CD4-positive, alpha-beta T cell treated with Interleukin-17A for 1 hour (primary cell): ENCODE measurements at places on chromosomes 11 and 22.

DNA sequence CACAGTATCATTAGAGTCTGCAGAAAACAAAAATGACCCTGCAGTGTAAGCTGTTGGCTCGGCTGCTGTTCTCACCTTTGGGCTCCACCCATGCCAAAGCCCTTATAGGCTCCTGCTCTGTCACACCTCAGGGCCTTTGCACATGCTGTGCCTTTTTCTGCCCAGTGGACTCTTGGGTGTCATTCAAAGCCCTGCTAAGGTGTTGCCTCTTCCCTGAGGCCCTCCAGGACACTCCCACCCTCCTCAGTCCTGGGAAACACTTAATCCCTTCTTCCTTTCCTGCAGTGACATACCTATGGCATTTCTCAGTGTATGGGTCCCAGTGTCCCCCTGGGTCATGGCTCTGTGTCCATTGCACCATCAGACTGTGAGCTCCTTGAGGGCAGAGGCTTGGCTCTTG lies 29.1 kb upstream of the CACNG2 start:
- DNase-seq = no peak

DNA sequence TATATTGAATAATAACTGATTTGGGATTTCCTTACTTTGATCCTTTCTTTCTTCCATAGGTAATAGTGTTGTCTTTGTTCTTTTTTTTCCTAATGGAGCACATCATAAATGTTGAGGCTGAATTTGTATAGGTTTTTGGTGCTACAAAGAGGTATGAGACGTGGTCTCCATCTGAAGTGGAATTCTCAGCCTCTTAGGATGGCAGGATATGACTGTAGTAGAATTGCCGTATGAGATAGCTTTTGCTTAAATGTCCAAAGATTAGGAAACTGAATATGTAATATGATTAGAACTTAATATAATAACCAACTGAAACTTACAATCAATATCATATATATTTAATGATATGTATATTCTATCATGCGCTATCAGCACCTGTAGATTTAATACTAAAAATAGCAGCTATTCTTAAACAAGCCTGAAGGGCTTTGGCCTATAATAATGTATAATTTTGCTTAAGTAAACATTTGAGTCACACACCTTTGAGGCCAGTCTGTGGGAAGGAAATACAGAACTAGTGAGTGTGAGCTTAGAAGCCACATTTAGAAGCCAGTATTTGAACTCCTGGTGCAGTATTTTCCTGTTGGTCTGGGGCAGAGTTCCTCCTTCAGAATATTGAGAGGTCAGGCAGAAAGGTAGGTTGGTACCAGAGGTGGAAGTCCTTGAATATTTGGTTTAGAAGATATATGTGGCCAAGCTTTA lies 62.6 kb downstream of the SWAP70 start:
- DNase-seq = no peak

- DNase-seq = peak; percentile 96
Measured at GRCh38 chr11:819943-820649, 1.4 kb downstream of the PNPLA2 start.

- DNase-seq = no peak
Measured at GRCh38 chr22:37569009-37569920, 9.0 kb downstream of the CDC42EP1 start.

- no peak for DNase-seq
Measured at GRCh38 chr11:35579557-35580396, 38.5 kb upstream of the FJX1 start.

DNA sequence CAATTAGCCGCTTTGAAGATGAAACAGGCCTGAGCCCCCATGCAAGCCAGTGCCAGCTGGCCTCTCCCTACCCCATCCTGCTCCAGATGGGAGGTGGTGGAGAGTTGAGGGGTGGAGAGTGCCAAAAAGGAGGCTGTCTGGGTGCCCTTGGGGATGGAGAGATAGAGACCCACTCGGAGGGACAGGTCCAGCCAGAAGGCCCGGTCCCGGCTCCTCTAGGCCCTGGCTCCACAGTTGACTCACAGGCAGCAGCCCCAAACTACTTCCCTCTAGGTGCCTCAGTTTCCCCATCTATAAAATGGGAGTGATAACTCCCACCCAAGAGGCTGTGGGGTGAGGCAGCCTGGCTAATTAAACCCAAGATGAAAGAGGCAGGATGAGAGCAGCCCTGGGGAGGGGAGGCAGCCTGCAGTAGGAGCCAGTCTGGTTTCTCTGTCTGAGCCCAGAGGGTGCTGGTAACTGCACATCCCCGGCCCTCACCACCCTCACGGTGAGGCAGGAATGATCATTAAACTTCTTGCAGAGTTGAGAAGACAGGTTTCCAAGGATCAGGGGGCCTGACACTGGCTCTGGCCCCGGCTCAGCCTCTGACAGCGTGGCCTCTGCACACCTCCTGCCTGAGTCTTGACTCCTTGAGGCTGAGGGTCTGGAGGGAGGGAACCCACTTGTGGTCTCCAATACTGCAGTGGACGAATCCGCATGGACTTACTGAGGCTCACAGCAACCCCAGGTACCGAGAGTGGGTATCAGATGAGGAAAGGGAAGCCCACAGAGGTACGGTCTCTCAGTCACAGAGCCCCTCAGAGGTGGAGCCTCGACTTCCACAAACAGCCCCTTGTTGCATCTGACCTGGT lies 1.4 kb upstream of the AP5B1 start:
- DNase-seq = no peak

DNA sequence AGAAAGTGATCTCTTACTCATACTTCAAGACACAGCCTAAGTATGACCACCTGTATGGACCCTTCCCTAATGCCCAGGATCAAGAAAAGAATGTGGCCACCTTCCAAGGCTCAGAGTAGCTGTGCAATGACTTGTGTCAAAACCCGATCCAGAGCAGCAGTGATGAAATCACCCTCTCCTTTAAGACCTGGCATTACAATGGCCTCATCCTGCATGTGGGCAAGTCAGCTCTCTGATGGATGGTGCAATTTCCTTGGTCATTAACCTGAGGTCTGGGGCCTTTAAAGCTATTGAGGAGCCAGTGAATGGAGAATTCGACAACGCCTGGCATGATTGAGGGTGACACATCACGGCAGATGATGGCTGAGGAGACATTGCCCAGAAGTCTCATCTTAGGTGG lies 9.1 kb upstream of the TUBA8 start:
- DNase-seq = no peak

DNA sequence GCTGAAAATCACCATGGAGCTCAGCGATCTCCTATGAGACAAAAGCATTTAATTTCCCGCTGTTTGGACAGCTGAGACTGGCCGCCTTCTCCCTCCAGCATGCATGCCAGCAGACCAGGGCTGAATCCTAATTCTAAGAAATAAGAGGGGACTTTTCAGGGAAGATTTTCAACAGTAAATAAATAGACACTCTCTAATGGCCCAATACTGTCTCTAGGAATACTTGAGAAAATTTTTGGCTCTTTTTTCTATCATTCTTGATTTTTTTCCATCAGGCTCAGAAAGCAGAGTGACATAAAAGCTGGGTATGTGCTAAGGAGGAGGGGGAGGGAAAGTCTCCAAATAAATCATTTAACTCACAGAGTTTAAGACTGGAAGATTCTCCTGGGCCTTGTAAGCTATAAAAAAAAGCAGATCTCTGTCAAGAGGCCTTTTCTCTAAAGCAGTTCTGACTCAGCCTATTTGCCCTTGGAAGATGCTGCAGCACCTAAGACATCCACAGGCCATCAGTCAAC lies 17.6 kb upstream of the SPON1 start:
- DNase-seq = no peak

DNA sequence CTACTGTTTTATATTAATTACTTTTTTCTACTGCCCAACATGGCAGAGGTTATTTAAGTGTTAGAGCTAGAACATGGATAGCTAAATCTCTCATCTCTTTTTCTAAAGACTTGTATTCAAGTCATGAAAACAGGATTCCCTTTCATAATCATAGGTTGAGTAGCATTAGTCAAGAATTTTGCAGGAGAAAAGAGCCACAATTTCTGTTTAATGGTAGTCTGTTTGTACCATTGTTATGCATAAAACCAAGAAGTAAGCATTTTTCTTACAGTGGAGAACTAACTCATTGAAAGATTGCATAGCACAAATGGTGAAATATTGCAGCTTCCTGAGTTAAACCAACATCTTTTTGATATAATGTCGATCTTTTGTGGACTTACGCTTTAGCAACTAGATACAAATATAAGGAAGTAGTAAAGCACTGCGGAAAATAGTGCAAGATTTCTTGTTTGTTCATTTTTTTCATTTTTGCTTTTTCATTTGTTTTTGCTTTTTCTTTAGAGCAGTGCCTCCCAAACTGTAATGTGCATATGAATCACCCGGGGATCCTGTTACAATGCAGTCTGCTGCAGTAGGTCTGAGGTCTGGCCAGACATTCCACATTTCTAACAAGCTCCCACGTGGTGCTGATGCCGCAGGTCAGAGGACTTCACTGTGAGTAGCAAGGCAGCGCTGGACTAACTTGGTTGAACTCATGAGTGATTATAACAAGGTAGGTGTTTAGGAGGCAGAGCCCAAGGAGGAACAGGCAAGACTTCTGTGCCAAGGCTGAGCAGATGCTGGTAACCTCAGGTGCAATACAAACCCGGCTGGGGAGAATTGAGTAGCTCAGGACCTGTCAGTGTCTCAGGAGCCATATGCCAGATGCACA lies 4.6 kb downstream of the ETS1 start:
- no peak for DNase-seq

GRCh38 chr11:82682003-82682751 lies 51.5 kb downstream of the FAM181B start:
- peak; percentile 57 for DNase-seq

GRCh38 chr11:1197431-1197885 lies 25.4 kb upstream of the MUC5B start:
- DNase-seq = no peak

DNA sequence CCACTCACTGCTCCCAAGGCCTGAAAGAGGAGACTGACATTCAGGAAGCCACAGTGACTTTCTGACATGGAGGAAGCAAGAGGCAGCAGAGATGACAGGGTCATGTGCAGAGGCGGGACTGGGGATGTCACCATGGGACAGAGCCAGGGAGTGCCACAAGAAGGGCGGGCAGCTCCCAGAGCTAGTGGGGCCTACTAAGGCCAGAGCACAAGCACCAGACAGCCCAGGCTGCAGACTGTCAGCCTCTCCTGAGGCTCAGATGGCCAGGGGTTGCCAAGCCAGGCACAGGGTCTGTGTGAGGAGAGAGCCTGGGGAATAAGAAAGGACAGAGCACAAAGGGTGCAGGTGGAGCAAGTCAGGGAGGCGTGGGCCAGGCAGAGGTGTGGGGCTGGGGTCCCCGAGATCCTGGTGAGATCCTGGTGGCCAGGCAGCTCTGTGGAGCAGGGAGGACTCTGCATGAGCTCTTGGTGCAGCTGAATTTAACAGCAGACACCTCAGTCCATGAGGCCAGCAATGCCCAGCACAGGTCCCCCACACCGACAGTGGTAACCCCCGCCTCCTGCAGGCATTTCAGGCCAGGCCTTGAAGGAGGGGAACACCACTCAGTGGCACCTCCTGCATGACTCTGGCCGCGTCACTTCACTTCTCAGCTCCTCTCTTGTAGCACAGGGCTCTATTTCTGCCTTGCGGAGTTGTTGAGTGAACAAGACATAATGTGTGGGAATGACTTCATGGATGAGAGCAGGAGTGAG lies 52.3 kb downstream of the SGSM3 start:
- DNase-seq = no peak

DNA sequence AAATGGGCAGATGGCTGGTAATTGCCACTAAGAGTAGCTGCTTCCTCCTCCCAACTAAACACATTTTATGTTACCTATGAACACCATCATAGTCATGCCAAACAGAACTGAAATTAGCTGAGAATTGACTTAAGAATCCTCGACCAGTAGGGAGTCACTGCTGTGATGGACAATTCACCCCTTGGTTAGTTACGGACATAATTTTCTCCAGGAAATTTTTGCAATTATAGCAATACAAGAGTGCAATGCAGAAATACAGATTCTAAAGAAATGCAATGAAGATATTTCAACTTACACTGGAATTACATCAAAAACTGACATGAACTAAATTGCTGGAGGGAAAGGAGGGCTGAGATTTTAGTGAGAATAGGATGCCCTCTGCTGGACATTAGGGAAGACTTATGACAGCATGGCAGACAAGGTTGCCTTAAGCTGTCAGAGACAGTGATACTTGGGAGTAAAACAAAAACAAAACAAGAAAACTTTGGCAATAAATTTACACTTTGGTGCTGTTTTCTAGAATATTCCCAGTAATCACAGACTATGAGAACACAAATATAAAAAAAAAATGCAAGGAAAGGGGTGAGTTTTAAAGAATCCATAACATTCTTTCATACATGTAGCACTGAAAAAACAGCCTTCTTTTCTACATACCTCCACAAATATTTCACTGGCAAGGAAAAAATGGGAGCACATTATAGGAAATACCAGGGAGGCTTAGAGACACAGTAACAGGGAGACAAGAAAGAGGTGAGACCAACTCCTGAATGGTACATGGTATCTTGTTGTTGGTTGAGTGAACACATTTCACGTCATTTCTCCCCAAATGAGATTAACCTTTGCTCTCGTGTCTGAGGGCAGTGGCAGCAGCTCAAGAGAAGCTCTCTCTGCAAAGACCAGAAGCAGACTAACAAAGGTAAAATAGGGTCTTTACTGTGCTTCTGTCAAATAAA lies 11.2 kb upstream of the PPP2R1B start:
- DNase-seq = peak; percentile 73

- peak; percentile 76 for DNase-seq
Measured at GRCh38 chr11:14500181-14500651, 605 bp upstream of the COPB1 start.

DNA sequence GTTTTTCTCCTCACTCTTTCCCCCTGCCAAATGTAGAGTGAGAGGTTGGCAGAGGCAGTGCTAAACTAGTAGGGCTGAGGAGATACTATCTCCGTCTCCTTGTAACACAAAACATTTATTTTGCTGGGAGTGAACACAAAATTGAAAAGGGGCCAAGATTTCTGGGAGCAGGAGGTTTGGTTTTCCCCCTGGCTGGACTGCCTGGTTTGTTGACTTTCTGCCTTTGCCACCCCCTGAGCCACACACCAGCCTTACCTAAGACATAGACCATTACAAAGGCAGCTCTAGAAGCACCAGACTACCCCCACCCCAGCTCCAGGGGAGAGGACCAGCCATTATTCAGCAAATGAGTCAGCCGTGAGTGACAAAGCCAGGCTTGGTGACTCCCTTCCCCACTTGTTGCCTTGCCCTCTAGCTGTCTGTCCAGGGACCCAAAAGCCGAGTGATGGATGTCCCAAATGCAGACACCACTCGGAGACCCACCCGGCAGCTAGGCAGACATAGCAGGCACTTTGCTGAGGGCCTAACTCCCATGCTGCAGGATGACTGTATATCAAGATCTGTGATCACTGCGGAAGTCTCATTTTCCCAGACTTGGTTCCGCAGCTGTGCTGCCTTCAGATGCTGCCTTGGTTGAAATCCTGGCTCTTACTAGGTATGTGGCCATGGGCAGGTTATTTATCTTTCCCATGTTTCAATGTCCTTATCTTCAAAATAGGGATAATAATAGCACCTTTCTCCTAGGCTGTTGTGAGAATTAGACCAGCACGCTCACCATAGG lies 17.7 kb upstream of the CDON start:
- no peak for DNase-seq

- peak; percentile 66 for DNase-seq
Measured at GRCh38 chr11:2928605-2929530, at the start of gene PHLDA2. Gene PHLDA2 (minus strand): TSS chr11:2929420. CDS start chr11:2929364, 56 bp downstream.

GRCh38 chr11:18495703-18496102 lies 31.0 kb downstream of the TSG101 start:
- no peak for DNase-seq
